Spleen (tissue), 13 donors: ENCODE measurements at places on chromosomes 3 and 15.

DNA sequence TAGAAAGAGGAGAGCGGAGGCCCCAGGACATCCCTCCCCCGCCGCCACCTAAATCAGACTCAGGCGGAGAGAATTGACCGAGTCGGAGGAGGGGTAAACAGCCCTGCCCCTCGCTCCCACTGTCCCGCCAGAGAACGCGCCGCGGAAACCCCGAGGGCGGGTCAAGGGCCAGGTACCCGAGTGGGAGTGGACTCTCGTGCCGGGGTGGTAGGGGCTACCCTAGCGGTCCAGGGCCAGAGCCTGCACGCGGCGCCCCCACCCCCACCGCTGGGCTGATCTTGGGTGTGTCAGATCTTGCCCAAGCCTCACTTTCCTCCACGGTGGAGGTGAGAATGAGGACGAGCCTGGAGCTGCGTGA is 19.0 kb downstream of the SPATA12 start:
- peak overlapping the region; percentile 45 for H3K4me3 ChIP-seq
- H3K27ac ChIP-seq, result no peak overlapping the region
- no peaks in the 10 kb centered on the region for H3K36me3 ChIP-seq
- peaks cover 17% of the 10 kb centered on the region for H3K4me1 ChIP-seq

- no peaks in the 10 kb centered on the region for H3K4me1 ChIP-seq
- H3K36me3 ChIP-seq, result no peaks in the 10 kb centered on the region
- no peak for DNase-seq
These were observed 426.7 kb downstream of the SOX2 start for GRCh38 chr3:182138393-182138792.

DNA sequence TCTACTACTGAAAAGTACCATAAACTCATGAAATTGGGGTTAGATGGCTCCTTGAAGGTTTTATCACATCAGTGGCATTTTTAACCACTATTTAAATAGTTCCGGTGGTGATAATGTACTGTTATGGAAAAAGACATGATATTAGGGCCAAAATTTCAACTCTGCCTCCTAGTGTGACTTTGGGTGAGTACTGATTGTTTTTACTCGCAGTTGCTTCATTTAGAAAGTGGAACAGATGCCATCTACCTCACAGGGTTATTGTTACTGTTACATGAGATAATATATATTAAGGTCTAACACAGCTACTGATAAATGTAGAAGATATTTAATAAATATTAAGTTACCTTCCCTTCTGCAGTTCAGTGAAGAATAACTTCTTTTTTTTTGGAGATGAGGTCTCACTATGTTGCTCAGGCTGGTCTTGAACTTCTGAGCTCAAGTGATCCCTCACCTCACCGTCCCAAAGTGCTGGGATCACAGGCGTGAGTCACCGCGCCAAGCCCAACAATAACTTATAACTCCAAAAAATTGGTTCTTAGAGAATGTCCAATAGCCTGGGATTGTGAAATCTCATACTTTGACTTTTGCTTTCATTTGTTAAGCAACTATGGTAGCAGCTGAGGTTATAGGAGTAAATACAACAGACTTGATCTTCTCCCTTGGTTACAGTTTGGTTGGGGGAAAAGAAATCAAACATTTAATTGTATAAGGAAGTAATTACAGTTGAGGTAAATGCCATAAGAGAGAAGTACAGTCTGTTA is 48.3 kb downstream of the MEF2A start:
- no peaks in the 10 kb centered on the region for H3K36me3 ChIP-seq
- H3K4me3 ChIP-seq, result no peak overlapping the region
- H3K27ac ChIP-seq, result peak overlapping the region; percentile 76
- no peak for DNase-seq
- H3K27me3 ChIP-seq, result no peaks in the 10 kb centered on the region

- H3K4me1 ChIP-seq, result peaks cover 76% of the 10 kb centered on the region
- peak overlapping the region; percentile 99 for H3K27ac ChIP-seq
- H3K4me3 ChIP-seq, result peak overlapping the region; percentile 79
- H3K27me3 ChIP-seq, result no peaks in the 10 kb centered on the region
- H3K36me3 ChIP-seq, result peaks cover 6% of the 10 kb centered on the region
These were observed 2.4 kb downstream of the CSRNP1 start for GRCh38 chr3:39150803-39151631.

DNA sequence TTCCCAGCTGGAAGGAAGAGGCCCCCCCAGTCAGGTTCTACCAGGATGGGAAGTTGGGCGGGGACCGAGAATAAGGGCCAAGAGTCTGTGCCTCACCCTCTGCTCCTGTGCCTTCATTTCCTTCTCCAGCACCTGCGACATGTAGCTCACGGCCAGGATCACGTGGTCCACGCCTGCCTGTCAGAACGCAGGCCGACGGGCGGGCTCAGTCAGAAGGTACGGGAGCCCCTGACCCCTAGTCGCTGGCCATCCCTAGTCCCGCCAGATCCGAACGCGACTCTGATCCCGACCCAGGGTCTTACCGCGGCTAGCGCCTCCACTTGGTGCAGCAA is 489 bp downstream of the GMPPB start:
- H3K27ac ChIP-seq, result peak overlapping the region; percentile 95
- DNase-seq, result peak; percentile 93
- H3K36me3 ChIP-seq, result peaks cover 54% of the 10 kb centered on the region
- no peaks in the 10 kb centered on the region for H3K27me3 ChIP-seq
- H3K4me1 ChIP-seq, result peaks cover 78% of the 10 kb centered on the region

- no peak overlapping the region for H3K4me3 ChIP-seq
- no peaks in the 10 kb centered on the region for H3K4me1 ChIP-seq
- H3K36me3 ChIP-seq, result no peaks in the 10 kb centered on the region
- no peak overlapping the region for H3K27ac ChIP-seq
- no peak for DNase-seq
- no peaks in the 10 kb centered on the region for H3K27me3 ChIP-seq
These were observed 160.5 kb upstream of the NR2E3 start for GRCh38 chr15:71649894-71650293.
